ENCODE measurements at places on chromosomes 16 and 17.

- DNase-seq, result no peak
These were observed 521.3 kb downstream of the GRIN2A start for GRCh38 chr16:9660898-9661297.

- DNase-seq, result no peak
These were observed 214.1 kb downstream of the SEC14L1 start for GRCh38 chr17:77354670-77355455.

- no peak for DNase-seq
These were observed 24.7 kb upstream of the WSB1 start for GRCh38 chr17:27269201-27269600.

DNA sequence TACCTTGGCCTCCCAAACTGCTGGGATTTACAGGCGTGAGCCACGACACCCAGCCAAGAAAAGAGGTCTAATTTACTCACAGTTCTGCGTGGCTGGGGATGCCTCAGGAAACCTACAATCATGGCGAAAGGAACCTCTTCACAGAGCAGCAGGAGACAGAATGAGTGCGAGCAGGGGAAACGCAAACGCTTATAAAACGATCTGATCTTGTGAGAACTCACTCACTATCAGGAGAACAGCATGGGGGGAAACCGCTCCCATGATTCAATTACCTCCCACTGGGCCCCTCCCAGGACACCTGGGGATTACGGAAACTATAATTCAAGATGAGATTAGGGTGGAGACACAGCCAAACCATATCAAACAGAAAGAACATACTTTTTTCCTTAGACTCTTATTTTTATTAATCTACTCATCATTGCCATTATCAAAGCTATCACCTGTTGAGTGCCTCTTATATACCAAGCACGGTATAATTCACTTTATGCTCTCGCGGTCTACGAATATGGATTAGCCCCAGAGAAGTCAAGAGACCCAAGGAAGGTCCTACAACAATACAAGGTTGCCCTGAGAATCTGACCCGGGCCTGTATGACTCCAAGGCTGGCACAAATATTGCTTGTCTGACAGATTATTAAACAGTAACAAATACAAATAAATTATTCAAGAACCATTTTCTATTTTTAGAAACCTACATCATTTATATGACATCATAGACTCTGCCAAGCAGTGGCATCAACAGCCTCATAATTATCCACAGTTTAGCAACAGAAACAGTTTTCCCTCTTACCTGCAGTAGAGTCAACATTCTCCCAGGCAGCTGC, 2.4 kb downstream of the POLR3K start:
- DNase-seq, result no peak

- DNase-seq, result no peak
These were observed 121.0 kb upstream of the TOB1 start for GRCh38 chr17:50986989-50987660.

- no peak for DNase-seq
These were observed 85.1 kb upstream of the TBX2 start for GRCh38 chr17:61314368-61315078.

GRCh38 chr16:1984347-1985225, 593 bp downstream of the GFER start:
- no peak for DNase-seq

DNA sequence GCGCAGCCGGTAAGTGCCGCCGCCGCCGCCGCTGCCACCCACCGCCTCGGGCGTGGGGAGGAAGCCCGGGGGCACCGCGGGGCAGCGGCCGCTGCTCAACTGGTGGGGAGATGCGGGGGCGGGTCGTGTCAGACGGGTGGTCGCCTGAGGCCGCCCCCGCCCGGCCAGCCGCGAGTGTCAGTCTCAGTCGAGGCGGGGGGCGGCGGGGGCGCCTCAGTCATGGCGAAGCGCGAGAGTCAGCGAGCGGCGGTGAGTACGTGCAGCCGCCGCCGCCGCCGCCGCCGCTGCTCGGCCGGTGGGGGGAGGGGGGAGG, 76.2 kb downstream of the CHD9 start:
- no peak for DNase-seq

DNA sequence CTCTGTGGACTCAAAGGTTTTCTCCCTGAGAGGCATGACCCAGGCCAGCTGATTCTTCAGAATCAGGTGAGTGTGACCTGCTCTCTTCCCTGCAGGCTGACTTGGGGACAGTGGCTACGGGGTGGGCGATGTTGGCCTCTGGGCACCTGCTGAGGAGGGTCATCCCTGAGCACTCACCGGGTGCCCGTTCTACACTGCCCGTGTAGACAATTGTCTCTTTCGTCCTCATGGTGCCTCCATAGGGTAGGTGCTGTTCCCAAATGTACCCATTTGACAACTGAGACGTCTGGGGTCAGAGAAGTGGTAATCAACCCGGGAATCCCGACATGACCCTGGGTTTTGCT, 74.8 kb downstream of the GOSR1 start:
- DNase-seq, result no peak

DNA sequence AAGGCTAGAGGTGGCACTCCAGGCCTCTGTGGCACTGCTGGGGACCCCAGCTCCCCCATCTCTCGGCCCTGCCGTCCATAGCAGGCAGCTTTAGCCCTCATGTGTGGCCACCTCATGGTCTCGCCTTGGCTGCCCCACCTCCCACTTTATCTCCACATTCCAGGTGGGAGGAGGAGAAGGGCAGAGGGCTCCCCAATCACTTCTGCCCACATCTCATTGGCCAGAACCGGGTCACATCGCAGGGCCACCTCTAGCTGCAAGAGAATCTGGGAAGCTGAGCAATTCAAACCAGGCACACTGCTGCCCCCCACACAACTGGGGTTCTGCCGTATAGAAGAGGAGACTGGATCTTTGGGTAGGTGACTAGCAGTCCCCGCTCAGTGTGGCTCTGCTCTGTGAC, 1.6 kb downstream of the DRC7 start:
- DNase-seq, result no peak

- no peak for DNase-seq
These were observed 36.0 kb downstream of the MYH11 start for GRCh38 chr16:15820837-15821236.

DNA sequence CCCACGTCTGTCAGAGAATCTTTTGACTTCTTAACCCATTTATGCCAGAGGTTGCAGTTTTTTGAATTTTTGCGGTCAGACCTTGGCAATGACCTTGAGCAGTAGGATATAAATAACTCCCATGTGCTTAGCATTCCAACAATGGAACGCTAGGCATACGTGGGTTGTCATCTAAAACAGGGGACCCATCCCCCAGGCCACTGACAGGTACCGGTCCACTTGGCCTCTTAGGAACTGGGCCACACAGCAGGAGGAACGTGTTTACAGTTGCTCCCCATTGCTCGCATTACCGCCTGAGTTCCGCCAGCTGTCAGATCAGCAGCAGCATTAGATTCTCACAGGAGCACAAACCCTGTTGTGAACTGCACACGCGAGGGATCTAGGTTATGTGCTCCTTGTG, 76.8 kb upstream of the LGALS9 start:
- no peak for DNase-seq

- no peak for DNase-seq
These were observed 1.3 kb downstream of the KCTD2 start for GRCh38 chr17:75048249-75048878.

- DNase-seq, result no peak
These were observed 3.0 kb downstream of the TNK1 start for GRCh38 chr17:7383742-7384488.

DNA sequence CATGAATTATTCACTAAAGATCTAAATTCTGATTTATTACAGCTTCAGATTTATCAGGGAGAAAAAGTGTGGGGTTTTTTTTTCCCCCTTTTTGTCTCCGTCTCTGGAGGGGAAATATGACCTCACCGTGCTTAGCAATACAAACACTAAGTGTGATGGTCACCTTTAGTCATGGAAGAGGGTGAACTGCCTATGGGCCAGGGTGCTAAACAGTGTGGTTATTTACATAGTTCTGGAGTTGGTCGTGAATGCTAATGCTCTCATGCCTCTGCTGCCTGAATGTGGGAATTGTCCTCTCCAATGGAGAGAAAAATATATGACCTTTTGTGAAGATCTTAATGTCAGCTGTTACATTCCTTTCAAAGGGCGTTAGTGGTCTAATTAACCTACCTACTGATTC, 44.8 kb upstream of the MSI2 start:
- DNase-seq, result no peak

DNA sequence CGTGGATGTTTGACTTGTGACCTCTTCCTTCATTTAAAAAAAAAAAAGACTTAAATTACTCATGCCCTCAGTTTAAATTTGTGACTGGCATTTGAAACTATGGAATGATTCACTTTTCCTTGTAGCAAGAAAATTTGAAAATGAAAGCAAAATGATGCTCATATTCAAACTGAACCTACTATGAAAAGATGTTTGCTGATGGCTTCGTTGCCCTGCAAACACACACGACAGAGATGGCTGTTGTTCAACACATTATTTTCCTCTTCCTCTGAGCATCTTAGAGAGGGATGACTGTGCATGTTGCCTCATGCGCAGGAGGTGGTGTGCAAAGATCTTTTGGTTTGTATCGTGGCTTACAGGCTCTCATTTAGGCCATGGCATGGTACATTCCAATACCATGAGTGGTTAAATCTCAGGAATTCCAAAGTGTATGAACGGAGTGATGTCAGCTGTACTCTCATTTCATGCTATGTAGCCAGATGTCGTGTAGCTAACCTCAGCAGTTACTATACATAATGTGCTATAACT, 164.5 kb downstream of the PRKCA start:
- DNase-seq, result peak; percentile 86

GRCh38 chr17:34974179-34974578, 6.1 kb upstream of the LIG3 start:
- no peak for DNase-seq

DNA sequence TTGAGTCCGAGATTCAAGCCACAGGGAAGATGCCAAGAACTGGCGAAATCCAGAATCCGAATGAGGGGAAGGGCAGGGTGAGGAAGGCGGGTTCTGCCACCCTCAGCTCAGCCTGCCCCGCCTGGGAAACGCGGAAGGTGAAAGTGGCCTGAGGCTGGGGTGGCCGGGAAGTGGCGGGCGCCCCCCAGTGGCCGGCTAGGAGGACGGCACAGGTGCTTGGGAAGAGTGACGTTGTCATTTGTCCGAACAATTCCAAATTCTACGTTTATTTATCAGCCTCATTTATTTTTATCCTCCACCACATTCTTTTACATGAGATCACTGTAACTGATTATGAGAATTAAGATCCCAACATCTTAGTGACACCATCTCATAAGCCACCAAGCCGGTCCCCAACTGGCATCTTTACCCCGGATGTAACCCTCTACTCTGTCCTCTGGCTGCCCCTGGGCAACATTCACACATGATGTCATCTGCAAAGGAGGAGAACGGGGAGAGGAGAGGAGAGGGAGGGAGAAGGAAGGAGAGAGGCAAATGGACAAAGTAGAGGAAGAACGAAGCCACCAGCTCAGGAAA, 21.3 kb downstream of the SRCIN1 start:
- no peak for DNase-seq

DNA sequence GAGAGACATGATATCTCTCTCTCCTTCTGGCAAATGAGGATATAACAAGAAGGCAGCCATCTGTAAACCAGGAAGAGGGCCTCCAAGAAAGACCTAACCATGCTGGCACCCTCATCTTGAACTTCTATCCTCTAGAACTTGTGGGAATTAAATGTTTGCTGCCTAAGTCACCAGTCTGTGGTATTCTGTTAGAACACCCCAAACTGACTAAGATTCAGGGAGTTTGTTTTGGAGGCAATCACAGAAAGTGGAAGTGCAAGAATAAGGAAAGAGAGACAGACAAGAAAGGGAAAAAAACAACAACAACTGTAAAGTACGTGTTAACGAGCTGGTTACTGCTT, 114.5 kb upstream of the GOT2 start:
- DNase-seq, result no peak

DNA sequence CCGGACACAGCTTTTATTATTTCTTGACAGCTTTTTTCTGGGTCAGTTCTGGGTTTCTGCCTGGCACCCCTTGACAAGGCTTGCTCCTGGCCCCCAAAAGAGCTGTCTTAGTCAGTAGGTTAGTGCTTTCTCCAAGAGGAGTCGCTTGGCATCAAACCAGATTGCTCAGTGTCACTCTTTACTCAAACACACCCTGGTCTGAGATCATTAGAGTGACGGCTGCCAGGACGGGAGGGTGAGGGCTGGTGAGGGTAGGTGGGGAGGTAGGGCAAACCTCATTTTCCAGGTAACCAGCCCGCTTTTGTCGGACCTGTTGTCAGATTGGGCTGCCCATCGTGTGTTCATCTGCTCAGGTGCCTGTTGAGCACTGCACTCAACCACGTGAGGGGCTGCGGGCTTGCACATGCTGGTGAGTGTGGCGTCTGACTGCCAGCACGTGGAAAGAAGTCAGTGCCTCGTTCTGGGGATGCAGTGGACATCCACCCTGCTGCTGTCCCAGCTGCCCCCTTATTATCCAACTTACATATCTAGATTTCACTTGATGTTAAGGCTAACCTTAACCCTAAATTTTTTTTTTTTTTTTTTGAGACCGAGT, 12.4 kb downstream of the TMEM94 start:
- no peak for DNase-seq
